Activated naive CD8-positive, alpha-beta T cell treated with anti-CD3 and anti-CD28 coated beads for 36 hours (primary cell): ENCODE measurements at places on chromosomes 1 and 21. TPM values are rescaled to one million over a fixed set of nuclear protein-coding genes. Genes with fewer than 3 reads are reported as not detected.

Gene FMO5
- 0.31 TPM for total RNA-seq

Gene VCAM1
- total RNA-seq = 2.3 TPM

Gene EDEM3
- 12.4 TPM for total RNA-seq

Gene PADI1
- not detected for total RNA-seq

Gene SPRR1A
- not detected for total RNA-seq

GRCh38 chr1:213523781-213524398 is 463.9 kb upstream of the PROX1 start:
- no peak for DNase-seq
- H3K27ac ChIP-seq = no peak overlapping the region
- no peaks in the 10 kb centered on the region for H3K36me3 ChIP-seq
- H3K4me1 ChIP-seq = no peaks in the 10 kb centered on the region
- H3K27me3 ChIP-seq = peaks cover 9% of the 10 kb centered on the region

DNA sequence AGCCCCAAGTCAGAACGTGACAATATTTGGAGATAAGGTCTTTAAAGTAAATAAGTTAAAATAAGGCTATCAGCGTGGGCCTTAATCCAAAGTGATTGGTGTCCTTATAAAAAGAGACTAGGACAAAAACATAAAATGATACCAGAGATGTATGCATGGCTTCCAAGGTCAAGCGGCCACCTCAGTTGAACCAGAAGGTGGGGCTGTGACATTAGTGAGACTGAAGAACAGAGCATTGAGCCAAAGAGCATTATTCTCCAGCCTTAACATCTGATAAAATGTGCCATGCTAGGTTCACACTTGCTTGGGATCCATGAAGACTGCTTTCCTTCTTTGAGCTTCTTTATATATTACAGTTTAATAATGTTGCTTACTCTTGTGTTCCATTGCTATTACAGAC is 554.6 kb downstream of the PLA2G4A start:
- H3K36me3 ChIP-seq = no peaks in the 10 kb centered on the region
- no peaks in the 10 kb centered on the region for H3K27me3 ChIP-seq
- no peak overlapping the region for H3K27ac ChIP-seq
- H3K4me3 ChIP-seq = no peak overlapping the region

- no peak for DNase-seq
- H3K27ac ChIP-seq = no peak overlapping the region
- H3K36me3 ChIP-seq = peaks cover 10% of the 10 kb centered on the region
These were observed 12.5 kb downstream of the PDXK start for GRCh38 chr21:43731476-43731875.

GRCh38 chr1:214957330-214958137 is 125.0 kb upstream of the KCNK2 start:
- H3K36me3 ChIP-seq = no peaks in the 10 kb centered on the region
- no peaks in the 10 kb centered on the region for H3K4me1 ChIP-seq
- H3K4me3 ChIP-seq = no peak overlapping the region
- H3K27ac ChIP-seq = no peak overlapping the region

DNA sequence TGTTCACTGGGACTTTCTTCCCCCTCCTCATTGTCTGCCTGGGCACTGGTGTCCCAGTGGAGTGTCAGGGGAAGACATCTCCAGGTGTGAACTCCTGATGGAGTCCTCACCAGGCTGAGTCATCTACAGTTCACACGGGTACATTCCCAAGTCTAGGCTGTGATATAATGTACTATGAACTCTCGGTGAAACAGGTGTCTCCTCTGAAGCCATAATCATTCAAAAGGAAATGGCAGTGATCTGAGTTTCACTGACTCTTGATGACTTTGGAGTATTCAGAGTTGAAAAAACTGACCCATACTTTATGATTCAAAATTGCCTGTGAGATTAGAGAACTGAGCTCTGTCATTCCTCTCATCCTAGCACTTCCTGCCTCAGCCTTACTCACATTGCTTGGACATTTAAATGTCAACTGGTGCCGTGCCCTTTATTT is 9.1 kb downstream of the LAMC2 start:
- no peaks in the 10 kb centered on the region for H3K36me3 ChIP-seq
- no peak overlapping the region for H3K4me3 ChIP-seq
- H3K27ac ChIP-seq = no peak overlapping the region
- no peak for DNase-seq
- H3K27me3 ChIP-seq = peaks cover 14% of the 10 kb centered on the region
- H3K4me1 ChIP-seq = peaks cover 12% of the 10 kb centered on the region

DNA sequence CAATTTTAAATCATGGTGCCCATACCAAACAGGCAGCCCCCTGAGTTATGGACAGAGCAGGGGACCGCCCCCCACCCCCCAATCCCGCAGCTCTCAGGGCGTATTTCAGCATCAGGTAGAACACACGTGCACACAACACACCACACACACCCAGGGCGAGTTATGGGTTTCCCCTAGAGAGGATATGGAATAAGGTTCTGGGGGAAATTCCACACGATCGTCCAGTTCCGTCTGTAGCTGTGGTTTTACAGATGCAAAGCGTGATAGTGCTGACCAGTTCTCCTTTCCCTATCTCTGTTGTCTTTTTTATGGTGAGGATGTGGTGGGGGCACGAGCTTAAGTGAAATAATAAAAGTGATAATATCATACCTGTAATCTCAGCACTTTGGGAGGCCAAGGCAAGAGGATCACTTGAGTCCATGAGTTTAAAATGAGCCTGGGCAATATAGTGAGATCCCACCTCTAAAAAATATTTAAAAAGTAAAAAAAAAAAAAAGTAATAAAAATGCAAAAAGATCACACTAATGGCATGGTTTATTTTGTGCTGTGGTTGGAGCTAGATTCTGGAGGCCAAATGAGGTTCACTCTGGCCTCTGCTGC is 25.1 kb downstream of the C2CD2 start:
- H3K27ac ChIP-seq = peak overlapping the region; percentile 29
- H3K36me3 ChIP-seq = peaks cover 3% of the 10 kb centered on the region
- no peak overlapping the region for H3K4me3 ChIP-seq
- peaks cover 58% of the 10 kb centered on the region for H3K4me1 ChIP-seq
- DNase-seq = no peak
